Omental fat pad (tissue), 4 donors: ENCODE measurements at places on chromosomes 1 and 21. TPM values are rescaled to one million over a fixed set of nuclear protein-coding genes. Genes with fewer than 3 reads are reported as not detected.

GRCh38 chr21:44495611-44496563 is 40.6 kb downstream of the LRRC3 start:
- DNase-seq: no peak

GRCh38 chr1:4565801-4566449 is 88.5 kb upstream of the AJAP1 start:
- DNase-seq: no peak

GRCh38 chr1:32881871-32882850 is 4.1 kb upstream of the HPCA start:
- no peak for DNase-seq

The GBP4 gene
- 5.6 TPM for total RNA-seq

GRCh38 chr1:183922197-183922596 is 115.3 kb downstream of the COLGALT2 start:
- no peak for DNase-seq

- DNase-seq: no peak
These were observed 34.6 kb upstream of the NID1 start for GRCh38 chr1:236099355-236099974.

The PTPRU gene
- 12.3 TPM for total RNA-seq

DNA sequence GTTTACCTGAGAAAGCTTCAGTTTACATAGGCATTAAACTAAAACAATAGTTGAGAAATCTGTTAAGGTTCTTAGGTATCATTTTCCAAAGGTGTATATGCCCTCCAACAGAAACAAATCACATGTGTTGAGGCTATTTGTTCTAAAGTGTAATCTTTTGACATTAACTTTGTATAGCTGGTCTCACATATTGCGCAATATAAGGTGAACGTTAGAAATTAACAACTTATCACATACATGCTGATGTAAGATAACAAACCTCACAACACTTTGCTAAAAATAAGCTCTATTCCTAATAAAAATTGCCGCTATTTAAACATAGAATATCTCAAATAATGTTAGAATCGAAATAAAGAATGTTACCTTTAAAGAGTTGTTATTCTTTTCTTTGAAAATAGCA is 340.6 kb downstream of the SRGAP2C start:
- DNase-seq: no peak

GRCh38 chr1:232473324-232473723 is 156.6 kb downstream of the SIPA1L2 start:
- no peak for DNase-seq

DNA sequence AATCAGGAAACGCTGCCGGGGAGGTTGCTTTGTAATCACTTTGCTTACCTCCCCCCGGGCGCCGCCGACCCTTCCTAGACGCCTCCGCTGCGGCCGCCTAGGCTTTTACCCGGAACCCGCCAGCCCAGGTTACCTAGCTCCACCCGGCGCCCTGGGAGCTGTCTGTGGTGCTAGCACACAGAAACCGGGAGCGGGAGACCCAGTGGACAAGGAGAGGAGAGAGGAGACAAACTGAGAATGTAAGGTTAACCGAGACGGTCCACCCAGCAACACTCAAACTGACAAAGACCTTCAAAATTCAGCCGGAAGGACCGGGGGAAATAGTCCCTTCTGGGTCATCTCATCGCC is 9.8 kb downstream of the BARHL2 start:
- no peak for DNase-seq
